ENCODE measurements at places on chromosomes 11 and 22. TPM values are rescaled to one million over a fixed set of nuclear protein-coding genes. Genes with fewer than 3 reads are reported as not detected.

PGA5 gene
- 0.30 TPM for total RNA-seq

JAML gene
- total RNA-seq: 0.37 TPM

C1QTNF4 gene
- 9.5 TPM for total RNA-seq

SAA1 gene
- total RNA-seq: 12.8 TPM

TRPT1 gene
- total RNA-seq: 58.8 TPM

NEU3 gene
- total RNA-seq: 16.4 TPM

GALNT18 gene
- total RNA-seq: 5.0 TPM

CHKB gene
- total RNA-seq: 75.4 TPM

OR10A2 gene
- not detected for total RNA-seq

CLP1 gene
- 24.6 TPM for total RNA-seq

FANCF gene
- 23.2 TPM for total RNA-seq

TMEM126B gene
- total RNA-seq: 65.8 TPM

PLAAT3 gene
- 146 TPM for total RNA-seq

DEUP1 gene
- total RNA-seq: 0.44 TPM

IRAG1 gene
- 3.9 TPM for total RNA-seq

ASPHD2 gene
- 8.1 TPM for total RNA-seq

NECTIN1 gene
- total RNA-seq: 69.5 TPM

GTSE1 gene
- 45.4 TPM for total RNA-seq

DGAT2 gene
- 3.3 TPM for total RNA-seq

IL17REL gene
- total RNA-seq: 0.34 TPM

GAL3ST3 gene
- 21.3 TPM for total RNA-seq

GAS2L1 gene
- 19.9 TPM for total RNA-seq

SOX10 gene
- total RNA-seq: 2.7 TPM

NTM gene
- total RNA-seq: 11.5 TPM

MS4A14 gene
- 0.07 TPM for total RNA-seq

SAC3D1 gene
- total RNA-seq: 26.2 TPM

CASP12 gene
- total RNA-seq: not detected

MRGPRX2 gene
- not detected for total RNA-seq

MUC5AC gene
- total RNA-seq: not detected

HTR3B gene
- not detected for total RNA-seq

TENM4 gene
- 25.0 TPM for total RNA-seq

NRGN gene
- 2.9 TPM for total RNA-seq

MYBPC3 gene
- 0.07 TPM for total RNA-seq

WBP2NL gene
- not detected for total RNA-seq

SIK3 gene
- 29.6 TPM for total RNA-seq

TRIM66 gene
- total RNA-seq: 7.8 TPM

CCDC73 gene
- total RNA-seq: not detected

GNAZ gene
- 11.4 TPM for total RNA-seq

LDLRAD3 gene
- 14.5 TPM for total RNA-seq

APOBEC3G gene
- total RNA-seq: 2.2 TPM

NADSYN1 gene
- 43.4 TPM for total RNA-seq

MS4A10 gene
- not detected for total RNA-seq

HEPN1 gene
- not detected for total RNA-seq

ARHGAP20 gene
- 0.07 TPM for total RNA-seq

OR52N5 gene
- 0.07 TPM for total RNA-seq

MMP8 gene
- not detected for total RNA-seq

OMP gene
- not detected for total RNA-seq

GPR83 gene
- total RNA-seq: 0.48 TPM

LAMTOR1 gene
- total RNA-seq: 84.3 TPM

AQP11 gene
- total RNA-seq: 1.2 TPM

OPCML gene
- total RNA-seq: 1.5 TPM

YPEL4 gene
- not detected for total RNA-seq

OR5B21 gene
- total RNA-seq: not detected

ZNF215 gene
- 14.1 TPM for total RNA-seq

IGLL1 gene
- not detected for total RNA-seq

SLC17A6 gene
- 0.24 TPM for total RNA-seq
